ENCODE measurements at places on chromosomes 7 and 10. TPM values are rescaled to one million over a fixed set of nuclear protein-coding genes. Genes with fewer than 3 reads are reported as not detected.

DNA sequence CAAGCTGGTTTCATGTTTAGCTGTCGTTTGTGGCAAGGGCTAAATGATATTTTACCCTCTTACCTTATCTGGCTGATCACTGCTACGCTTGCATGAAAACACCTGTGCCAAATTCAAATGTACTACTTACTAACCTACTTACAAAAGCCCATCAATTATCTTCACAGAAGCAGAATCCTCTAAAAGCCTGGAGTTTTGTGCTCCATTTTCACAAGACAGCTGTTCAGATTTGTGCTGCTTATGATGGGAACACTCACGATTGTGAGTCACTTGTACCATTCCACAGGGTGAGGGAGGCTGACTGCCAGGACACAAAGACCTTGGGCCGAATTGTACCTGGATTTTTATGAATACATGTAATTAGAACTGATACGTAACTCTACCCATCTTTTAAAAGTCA is 245.0 kb upstream of the NPY start:
- DNase-seq = no peak

DNA sequence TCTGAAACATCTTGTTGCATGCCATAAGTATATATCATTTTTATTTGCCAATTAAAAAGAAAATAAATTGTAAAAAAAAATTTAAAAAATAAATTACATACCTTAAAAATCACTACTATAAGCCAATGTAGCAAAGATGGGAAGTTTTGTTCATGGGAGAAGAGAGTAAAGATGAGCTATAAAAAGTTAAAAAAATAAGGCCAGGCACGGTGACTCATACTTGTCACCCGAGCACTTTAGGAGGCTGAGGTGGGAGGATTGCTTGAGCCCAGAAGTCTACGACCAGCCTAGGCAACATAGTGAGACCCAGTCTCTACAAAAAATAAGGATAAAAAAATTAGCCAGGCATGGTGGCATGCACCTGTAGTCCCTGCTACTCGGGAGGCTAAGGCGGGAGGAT is 8.4 kb upstream of the STK32C start:
- no peak for DNase-seq

GRCh38 chr10:45550903-45551786 is 121.4 kb downstream of the ZFAND4 start:
- no peak for DNase-seq

GRCh38 chr7:24336461-24336860 is 52.5 kb downstream of the NPY start:
- no peak for DNase-seq

GRCh38 chr7:4226524-4226882 is 455.6 kb upstream of the FOXK1 start:
- no peak for DNase-seq

DNA sequence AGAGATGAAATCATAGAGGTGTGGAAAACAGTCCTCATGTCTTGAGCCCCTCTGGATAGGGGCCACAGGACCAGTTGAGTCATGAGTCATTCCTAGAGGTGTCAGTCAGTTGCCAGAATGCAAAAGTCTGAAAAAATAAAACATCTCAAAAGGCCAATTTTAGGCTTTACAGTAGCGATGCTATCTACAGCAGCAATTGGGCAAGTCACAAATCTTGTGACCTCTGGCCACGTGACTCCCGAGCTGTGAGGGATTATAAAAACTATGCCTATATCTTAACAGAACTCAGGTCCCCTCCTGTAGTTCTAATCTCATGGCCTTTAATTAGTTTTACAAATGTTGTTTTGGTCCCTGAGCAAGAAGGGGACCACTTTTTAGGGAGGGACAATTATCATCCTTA is 15.6 kb upstream of the TAS2R41 start:
- DNase-seq = no peak

DNA sequence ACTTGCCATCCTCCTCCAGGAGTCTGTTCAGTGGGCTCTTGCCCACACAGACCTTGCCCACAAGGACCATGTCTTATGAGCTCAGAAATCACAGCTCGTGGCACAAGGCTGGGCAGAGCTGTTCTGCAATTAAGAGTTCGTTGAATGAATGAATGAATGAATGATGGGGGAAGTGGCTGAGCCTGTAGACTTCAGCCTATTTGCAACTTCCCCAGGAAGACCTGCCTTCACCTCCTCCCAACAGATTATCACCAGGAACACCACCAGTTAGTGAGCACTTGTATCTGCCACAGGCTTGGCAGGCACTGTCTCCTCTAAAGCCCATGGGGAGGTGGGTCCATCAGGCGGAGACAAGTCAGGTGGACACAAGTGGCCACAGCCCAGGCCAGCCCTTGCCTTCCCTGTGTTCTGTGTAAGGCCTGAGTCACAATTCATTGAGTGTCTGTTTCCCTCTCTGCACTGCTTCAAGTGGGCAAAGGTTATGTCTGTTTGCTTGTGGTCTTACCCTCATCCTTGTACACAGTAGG is 1.8 kb upstream of the FGF8 start:
- DNase-seq = no peak

DNA sequence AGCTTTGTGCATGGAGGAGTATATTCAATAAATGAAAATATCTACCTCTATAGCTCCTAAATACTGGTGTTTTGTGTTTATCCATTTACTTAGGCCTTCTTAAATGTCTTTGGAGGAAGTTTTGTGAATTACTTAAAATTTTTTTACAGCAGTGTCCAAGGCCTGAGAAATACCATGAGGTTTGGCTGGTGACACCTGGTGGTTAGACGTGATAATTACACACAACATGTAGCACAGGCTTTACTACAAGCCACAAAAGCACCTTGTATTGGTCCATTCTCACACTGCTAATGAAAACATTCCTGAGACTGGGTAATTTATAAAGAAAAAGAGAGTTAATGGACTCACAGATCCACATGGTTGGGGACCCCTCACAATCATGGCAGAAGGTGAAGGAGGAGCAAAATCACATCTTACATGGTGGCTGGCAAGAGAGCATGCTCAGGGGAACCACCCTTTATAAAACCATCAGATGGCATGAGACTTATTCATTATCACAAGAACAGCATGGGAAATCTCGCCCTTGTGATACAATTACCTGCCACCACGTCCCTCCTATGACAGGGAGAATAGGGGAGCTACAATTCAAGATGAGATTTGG is 20.6 kb downstream of the HYAL4 start:
- peak; percentile 83 for DNase-seq

GRCh38 chr7:127438836-127439235 is 46.3 kb upstream of the ZNF800 start:
- no peak for DNase-seq

- peak; percentile 49 for DNase-seq
Measured at GRCh38 chr7:3200504-3200903, 100.5 kb upstream of the SDK1 start.

DNA sequence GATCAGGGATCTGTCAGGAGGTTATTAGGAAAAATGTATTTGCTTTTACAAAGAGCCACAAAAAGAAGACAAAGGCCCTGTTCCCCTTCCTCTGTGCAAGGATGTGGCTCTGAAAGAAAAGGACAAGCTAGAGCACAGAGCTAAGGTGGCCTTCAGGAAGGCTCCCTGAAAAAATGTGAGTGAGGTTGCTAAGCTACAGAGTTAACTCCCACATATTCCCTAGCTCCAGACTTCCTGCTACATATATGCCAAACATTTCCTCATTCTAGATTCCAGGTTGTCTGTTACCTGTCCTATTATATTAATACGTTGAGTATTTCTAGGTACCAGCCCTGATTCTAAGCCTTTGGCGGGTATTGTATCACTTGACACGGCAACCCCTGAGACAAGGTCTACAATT is 369.0 kb downstream of the PARD3 start:
- DNase-seq = no peak

DNA sequence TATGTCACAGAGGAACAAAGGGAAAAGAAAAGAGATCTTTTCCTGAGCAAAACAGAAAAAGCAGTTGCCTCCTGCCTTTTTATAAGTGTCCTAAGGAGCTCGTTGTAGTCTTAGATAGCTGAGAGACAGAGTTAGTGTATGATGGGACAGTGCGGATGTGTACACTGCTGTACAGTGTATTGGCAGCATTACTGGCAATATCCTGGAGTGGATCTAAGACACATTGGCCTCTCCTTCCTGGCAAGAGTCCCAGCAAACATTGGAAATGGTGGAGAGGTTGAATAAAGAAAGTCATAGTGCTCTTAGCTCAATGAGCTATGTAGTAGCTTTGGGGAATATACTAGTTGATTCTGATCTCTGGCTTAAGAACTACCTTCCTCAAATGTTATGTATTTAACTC is 22.7 kb downstream of the GARS1 start:
- DNase-seq = no peak

DNA sequence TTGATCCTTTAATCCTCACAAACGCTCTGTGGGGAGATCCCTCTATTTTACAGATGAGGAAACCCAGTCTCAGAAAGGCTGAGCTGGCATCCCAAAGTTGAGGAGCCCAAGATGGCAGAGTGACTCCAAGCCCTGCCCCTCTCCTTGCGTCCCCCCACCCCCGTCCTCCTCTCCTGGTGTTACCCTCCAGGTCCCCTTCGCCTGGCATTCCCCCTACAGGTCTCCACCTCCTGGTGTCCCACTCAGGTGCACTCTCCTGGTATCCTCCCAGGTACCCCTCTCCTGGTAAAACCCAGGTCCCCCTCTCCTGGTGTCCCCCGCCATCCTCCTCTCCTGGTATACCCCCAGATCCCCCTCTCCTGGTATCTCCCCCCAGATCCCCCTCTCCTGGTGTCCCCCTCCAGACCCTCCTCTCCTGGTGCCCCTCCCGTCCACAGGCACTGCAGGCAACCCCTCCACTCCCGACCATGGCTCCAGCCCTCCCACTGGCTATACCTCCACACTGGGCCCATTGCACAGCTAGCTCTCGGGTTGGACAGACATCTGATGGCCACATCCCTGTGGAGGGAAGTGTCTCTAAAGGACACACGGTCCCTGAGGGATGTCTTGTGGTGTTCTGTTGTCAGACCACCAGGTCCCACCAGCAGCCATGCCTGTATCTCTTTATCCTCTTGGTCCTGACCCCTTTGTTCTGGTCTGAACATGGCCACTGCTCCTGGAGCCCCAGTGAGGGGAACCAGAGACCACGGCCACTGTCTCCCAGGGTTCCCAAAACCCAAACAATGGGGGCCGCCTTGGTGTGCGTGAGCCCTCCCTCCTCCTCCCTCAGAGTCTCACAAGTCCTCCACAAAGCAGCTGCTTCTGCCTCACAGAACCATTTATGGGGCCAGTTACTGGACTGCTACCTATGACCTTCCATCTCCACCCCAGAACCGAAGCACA is 37.2 kb downstream of the CALML3 start:
- DNase-seq = no peak

DNA sequence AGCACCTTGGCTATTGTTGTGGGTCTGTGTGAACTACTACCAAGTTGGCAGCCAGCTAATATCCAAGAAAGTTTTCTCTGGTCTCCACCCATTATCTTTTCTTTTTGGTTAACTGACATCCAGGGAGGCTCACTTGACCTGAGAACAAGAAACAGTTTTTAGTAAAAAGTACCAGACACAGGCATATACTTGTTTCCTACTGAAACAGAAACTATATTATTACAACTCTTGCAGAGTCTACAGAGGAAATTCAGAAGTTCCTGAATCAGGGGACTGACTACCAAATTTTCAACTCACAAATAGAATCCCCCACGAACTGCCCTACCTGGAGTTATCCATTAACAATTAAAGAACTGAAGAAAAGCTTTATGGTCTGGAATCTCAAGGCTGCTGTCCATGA is 168.9 kb downstream of the KCND2 start:
- DNase-seq = no peak

GRCh38 chr10:132205650-132206376 is 19.1 kb downstream of the DPYSL4 start:
- no peak for DNase-seq

DNA sequence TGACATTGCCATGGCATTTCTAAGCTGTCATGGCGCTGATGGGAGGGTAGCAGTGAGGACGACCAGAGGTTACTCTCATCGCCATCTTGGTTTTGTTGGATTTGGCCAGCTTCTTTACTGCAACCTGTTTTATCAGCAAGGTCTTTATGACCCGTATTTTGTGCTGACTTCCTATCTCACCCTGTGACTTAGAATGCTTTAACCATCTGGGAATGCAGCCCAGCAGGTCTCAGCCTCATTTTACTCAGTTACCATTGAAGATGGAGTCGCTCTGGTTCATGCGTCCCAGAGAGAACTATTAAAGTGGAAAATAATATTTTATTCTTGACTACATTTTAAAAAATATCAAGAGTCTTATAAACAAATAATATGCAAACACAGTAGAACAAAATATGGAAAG is 131.7 kb downstream of the RSU1 start:
- DNase-seq = no peak

Gene FAM25G
- total RNA-seq = not detected

Gene ZNF425
- 4.3 TPM for total RNA-seq

Gene FAM237B
- not detected for total RNA-seq

Gene NKX1-2
- not detected for total RNA-seq

Gene HGF
- 194 TPM for total RNA-seq

Gene SLC35G1
- 6.2 TPM for total RNA-seq

All from fibroblast of the aortic adventitia (primary cell).